ENCODE measurements at places on chromosomes 7 and 10. TPM values are rescaled to one million over a fixed set of nuclear protein-coding genes. Genes with fewer than 3 reads are reported as not detected.

The PAX4 gene
- total RNA-seq, result not detected

The ZPBP gene
- not detected for total RNA-seq

DNA sequence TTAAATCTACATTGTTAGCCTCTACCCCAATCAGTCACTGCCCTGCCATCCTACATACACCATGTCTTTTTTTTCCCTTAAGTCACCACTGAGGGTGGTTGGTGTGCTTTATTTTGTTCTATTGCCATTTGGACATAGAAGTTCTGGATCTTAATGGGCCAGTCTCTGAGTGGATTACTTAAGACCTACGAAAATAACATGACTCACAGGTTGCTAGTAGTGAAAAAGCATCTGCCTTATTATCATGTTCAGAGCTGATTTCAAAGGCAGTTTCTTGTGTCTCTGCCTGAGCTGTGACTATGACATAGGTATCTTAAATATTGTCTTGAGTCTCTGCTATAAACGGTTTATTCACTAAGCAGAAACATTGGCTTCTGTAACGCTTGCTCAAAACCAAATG lies 410.8 kb downstream of the MDFIC start:
- DNase-seq, result no peak

- DNase-seq, result no peak
Measured at GRCh38 chr7:36677769-36678437, 46.4 kb downstream of the AOAH start.

DNA sequence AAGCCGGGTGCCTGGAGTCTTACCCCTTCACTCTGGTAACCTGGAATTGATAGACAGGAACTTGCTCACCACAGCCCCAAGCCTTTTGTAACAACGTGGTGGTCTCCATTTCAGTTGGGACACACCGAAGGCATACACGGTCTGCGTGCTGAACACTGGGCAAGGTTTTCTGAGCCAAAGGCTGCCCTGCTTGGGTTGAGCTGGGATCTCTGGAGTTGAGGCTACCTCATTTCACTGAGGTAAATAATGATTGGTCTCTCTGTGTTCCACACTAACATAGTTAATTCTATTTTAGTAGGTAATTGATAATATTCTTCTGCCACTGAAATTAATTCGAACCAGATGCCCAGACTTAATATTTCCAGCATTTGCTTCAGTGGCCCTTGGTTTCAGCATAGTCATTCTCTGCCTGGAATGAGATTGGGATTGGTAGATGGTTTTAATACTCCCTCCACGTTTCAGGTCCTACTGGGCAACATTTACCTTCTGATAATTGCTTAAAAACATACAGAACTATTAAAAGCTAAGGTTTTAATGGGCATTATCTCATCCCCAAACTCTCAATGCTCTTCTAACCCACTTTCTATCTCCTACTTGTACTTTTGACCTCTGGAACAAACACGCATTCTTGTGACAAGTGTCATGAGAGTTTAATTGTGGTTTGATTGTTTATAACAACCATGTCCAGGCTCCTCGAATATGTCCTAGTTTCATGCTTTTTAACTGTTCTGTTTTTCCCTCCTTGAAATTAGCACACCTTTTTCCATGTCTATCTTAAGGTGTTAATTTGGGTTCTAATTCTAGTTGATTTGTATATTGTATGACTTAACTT lies 202.3 kb upstream of the KLF6 start:
- DNase-seq, result no peak

DNA sequence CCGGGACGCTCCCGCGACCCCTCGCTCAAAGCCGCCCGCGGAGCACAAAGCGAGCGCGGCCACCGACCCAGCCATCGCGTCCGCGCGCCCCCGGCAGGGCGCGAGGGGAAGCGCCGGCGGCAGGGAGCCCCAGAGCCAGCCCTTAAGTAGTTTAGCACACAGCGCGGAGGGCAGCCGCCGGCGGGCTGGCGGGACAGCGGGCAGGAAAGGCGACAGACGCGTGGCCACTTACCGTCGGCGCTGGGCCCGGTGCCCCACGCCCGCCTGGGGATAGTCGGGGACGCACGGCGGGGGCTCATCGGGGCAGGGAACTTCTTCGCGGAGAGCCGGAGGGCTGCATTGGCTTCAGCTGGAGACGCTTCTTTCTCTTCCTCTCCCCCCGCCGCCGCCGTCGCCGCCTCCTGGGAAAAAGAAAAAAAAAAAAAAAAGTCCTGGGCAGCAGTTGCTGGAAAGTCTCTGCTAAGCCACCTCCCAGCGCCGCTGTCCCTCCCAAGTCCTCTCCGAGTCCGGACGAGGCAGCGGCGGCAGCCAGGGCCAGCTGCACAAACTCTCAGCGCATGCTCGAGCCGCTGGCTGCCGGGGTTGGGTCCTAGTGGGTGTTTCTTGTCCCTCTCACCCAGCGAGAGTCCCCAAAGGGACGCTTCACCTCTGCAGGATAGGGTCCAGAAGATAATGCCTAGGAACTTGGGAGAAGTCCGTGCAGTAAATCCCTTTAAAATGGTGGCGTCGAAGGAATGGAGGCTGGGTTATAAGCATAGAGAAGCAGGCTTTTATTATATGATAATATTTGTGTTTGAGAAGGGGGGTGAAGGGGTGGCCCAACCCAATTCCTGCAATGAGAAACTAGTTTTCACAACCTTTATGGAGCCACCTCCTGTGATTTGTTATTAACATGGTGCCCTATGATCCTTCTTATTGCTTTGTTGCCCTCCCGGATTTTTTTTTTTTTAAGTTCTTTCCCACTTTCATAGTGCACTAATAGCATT lies at the start of gene TSPAN12:
Gene TSPAN12, minus strand, starts transcription at position 557 of the 986 bp plus-strand sequence. CDS start 1,381 bp downstream, outside the sequence.
- DNase-seq, result peak; percentile 55

GRCh38 chr7:28954471-28954870 lies 3.7 kb downstream of the TRIL start:
- no peak for DNase-seq

DNA sequence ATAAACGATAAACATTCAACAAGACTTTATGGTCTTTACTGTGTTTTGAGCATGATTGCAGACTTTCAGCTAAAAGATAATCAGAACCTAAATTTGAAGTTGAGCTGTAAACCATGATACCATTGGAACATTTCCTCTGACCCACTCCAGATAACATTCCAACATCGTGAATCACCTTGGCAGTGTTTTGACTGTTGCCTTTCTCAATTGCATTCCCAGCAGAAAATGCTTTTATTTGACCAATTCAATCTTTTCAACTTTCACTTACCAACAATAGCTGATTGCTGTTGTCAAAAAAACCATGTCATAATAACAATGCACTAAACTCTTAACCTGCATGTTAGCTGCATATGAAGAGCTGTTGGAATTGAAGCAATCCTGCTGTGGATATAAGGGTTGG lies 165.5 kb downstream of the MDFIC start:
- no peak for DNase-seq

DNA sequence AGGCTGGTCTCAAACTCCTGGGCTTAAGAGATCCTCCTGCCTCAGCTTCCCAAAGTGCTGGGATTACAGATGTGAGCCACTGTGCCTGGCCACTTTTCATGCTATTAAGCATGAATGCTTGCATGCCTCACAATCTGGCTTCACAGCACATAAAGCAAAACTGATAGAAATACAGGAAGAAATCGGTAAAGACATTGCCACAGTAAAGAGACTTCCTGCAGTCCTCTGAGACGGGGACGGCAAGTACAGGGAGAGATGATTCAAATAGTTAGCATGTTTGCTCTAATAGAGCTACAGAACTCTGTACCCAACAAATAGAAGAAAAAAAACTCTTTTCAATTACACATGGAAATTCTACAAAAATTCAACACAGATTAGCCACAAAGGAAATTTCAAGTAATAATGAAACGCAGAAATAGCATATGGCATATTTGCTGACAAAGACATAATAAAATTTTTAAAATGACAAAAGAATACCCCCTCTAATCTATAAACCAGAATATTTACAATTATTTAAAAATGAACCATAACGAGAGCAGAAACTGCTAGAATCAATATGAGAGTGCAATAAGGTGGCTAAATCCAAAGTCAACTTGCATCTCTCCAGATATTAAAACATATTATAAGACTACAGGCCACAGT lies 32.3 kb downstream of the CARD11 start:
- no peak for DNase-seq

DNA sequence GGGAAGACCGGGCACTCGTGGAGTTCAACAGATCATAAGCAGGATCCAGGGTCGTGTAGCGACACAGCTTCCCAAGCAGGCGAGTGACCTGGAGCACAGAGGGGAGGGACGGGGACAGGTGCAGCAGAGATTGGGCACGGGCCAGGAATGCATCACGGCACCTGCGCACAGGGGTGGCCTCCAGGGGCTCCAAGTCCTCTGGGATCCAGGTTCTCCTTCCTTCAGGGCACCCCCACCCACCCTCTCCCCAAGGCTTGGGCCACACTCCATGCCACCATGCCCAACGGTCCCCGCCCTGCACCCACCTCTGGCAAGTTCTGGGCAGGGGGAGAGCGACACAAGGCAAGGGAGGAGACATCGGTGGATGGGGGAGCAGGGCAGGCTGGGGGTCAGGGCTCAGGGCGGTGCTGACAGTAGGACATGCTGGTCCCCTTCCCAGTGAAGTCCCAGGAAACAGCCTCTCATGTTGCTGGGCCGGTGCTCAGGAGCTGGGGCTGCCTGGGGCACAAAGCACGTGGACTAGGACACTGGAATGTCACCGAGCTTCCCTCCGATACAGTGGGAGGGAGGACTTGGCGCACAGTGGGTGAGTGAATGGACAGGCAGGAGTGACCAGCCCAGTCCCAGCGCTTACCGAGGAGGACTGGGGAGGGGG lies 597.3 kb downstream of the PTPRN2 start:
- no peak for DNase-seq

DNA sequence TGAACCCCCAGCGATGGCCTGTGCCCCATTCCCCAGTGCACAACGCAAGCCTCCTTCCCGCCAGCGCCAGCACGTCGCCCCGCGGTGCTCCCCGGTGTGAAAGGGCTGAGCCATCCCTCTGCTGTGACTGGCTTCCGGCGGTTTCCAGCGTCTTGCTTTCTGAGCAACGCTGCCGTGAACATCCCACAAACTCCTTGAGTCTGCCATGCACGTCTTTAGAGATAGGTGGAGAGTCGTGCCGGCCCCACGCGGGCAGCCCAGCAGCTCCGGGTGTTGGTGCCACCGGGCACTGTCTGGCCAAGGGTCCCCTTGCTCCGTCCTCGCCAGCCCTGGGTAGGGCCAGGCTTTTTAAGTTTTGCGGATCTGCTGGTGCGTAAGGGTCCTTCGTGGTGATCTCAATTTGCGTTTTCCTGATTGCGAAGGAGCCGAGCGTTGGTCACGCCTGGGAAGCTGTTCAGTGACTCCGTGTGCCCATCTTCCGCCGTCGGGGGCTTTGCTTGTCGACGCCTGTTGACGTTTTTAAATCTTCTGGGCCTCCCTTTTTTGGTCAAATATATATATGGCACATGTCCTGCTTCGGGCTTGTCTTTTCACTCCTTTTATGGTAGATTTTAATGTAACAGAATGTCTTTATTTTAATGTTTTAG lies 70.6 kb downstream of the FOXL3 start:
- peak; percentile 46 for DNase-seq

GRCh38 chr7:151891182-151891581 lies 14.3 kb upstream of the PRKAG2 start:
- no peak for DNase-seq

GRCh38 chr7:411677-412312 lies 107.9 kb downstream of the PDGFA start:
- no peak for DNase-seq

GRCh38 chr7:105454921-105455320 lies 66.2 kb upstream of the SRPK2 start:
- DNase-seq, result no peak
